Inflammatory macrophage treated with lipopolysaccharide for 4 hours (primary cell): ENCODE measurements at places on chromosomes 1 and 21.

- DNase-seq: no peak
Observed at GRCh38 chr1:30511106-30511505, 212.3 kb downstream of the MATN1 start.

GRCh38 chr1:54309631-54310366, 96.4 kb downstream of the SSBP3 start:
- DNase-seq: no peak

DNA sequence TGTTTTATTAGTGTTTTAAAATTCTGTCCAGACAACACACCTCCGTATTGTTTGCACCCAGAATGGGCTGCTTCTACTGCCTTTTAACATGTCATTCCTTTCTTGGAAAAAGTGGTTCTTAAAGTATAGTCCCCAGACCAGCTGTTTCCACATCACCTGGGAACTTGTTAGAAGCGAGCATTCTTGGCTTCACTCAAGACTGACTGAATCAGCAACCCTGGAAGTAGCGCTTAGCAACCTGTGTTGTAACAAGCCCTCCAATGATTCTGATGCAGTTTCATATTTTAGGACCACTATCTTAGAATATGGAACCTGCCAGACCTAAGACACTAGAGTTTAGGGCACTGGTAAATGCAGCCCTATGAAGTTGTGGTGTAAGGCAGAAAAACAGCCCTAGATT, 6.0 kb upstream of the PPIE start:
- no peak for DNase-seq

- DNase-seq: peak; percentile 13
Observed at GRCh38 chr1:9852410-9853248, 28.9 kb upstream of the CLSTN1 start.

- no peak for DNase-seq
Observed at GRCh38 chr1:42793824-42794223, 9.0 kb downstream of the TMEM269 start.

DNA sequence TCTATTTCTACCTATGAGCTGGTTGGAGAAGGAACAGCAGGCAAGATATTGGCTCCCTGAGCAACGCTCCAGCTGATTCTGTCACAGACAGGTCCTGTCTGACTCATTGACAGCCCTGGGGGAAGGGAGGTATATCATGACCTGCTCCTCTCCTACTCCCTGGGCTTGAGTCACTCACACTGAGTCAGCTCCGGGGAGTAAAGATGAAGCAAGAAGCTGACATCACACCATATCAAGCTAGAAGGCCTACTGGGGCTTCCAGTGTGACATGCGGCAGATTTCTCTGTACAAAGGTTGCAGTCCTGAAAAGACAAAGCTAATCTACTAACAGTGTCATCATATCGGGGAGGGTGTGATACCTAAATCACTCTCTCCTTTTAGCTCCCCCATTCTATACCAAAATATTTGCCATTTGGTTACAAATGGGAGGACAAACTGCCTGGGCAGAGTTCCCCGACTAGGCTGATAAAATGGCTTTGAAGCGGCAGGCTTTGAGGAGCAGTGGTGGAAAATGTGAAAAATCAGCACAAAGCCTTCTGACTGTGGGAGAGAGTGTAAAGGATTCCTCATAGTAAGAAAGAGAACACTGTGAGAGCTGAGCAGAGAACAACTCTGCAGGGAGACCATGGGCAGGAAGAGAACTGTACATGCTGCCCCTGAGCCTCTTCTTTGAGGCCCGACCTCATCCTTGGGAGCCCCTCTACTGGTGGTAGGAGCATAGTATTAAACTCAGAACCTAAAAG, 15.5 kb downstream of the PI4KB start:
- peak; percentile 99 for DNase-seq

DNA sequence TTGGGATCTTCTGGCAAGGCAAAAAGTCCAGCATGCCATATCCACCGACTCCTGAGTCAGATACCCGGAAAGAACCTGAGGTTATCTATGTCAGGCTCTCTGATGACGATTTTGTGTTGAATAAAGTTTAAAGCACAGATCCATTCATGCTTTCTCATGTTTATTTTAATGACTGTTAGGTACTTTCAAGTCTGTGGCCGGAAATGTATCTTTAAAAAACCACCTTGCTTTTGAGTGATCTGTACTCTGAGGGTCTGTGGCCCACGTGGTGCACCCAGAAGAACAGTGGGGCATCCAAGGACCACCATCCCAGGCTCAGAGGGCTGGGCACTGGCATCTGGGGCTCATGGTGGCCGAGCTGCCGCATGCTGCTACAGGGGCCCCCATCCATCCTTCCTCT, 30.1 kb upstream of the VASH2 start:
- DNase-seq: no peak

DNA sequence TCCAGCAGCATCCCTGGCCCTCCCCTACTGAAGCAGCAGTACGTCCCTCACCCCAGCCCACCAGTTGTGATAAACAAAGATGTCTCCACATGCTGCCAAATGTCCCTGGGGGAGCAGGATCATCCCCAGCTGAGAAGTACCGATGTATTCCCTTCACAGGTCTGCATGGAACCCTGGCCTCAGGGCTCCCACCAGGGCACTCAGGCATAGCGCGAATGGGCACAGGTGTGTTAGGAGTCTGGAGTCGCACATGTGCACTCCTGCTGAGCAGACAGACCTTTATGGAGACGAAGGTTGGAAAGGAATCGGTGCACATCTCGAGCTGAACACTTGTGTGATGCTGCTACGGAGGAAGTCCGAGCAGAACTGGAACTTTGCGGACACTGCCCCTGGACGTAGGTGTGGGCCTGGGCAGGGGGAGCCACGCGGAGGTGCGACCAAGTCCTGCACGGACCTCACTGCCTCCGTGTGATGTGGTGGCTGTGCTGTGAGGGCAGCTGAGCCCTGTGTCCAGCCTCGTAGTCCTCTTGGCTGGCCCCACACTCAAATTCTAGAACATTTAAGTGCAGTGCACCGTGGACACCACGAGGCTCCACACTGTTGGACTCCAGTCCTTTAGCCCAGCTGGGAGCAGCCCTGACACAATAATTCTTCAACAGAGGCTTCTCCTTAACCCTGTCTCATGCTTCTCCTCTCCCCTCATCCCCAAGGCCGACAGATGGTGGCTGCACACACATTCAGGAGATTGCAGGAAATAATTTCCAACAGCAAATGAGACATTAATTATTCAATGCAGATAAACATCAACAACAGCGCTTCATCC, 43.4 kb downstream of the RSPH1 start:
- DNase-seq: no peak

- no peak for DNase-seq
Observed at GRCh38 chr1:236741753-236742152, 53.3 kb upstream of the MTR start.

DNA sequence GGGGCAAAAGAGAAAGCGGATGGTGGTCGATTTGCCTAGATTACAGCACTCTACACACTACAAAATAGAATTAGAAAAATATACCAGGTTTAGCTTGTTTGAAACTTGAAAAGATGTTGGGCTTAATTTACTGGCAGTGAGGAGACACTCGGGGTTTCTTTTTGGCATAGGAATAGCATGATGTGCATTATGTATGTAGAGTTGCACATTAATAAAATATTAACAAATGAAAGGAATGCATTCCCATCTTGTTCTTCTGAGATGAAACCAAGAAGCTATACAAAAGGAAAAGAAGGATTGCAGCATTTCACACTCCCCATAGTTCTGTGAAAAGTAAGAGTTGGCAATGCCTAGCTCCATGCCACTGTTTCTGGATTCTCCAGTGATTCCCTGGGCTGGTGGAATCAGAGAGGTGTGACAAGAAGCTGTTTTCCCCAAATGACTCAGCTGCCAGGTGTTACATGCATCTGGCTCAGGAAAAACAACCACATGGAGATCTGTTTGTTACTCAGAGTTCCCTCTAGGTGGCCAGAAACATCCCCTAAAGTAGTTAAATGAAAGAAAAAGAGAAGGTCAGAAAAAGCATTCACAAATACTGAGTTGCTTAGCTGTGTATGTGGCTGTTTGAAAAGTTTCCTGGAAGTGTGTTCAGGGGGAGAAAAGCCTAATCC, 115.6 kb downstream of the UCK2 start:
- DNase-seq: no peak

GRCh38 chr1:61782771-61783170, 40.5 kb downstream of the PATJ start:
- DNase-seq: no peak

DNA sequence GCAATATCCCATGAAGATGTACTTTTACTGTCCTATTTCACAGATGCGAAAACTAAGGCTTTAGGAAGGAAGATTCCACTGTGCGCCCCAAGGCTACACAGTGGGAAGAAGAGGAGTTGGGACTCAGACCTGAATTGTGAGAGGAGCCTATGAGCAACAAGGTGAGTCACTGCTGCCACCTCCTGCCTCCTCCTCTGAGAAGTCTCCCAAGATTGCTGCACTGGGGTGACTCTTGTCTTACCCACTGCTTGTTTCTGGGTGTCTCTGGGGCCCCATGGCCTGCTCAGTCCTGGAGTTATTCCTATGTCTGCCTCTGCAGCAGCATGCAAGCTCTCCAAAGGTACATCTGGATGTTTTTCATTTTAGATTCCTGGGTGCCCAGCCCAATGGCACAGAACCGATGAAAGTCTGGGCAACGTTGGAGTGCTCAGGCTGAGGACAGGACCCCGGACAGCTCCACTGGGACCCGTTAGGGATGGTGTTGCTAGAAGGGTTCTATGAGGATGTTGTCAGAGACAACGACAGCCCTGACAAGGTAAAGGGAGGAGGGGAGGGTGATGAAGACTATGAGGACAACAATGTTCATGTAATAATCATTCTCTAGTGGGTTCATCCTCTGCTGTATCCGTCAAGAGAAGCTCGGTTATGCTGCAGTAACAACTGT, 11.0 kb upstream of the C1QA start:
- no peak for DNase-seq

GRCh38 chr1:210257698-210258529, 25.3 kb downstream of the SERTAD4 start:
- DNase-seq: no peak

DNA sequence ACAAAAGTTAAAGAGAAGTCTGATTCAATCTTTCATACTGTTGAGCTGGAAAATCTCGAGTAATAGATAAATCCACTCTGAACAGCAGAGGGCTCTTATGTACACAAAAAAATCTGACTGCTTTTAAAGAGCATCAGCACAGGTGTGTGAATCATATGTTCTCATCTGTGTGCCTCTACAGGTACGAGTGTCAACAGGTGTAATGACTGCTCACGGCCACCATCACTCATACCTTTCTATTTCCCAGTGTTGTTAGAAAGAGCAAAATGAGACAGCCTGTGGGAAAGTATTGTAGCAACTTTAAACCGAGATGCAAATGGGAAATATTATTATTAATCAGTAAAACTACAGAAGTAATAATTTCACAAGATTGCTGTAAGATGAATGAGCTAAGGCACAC, 49.0 kb upstream of the SCAF4 start:
- DNase-seq: no peak

DNA sequence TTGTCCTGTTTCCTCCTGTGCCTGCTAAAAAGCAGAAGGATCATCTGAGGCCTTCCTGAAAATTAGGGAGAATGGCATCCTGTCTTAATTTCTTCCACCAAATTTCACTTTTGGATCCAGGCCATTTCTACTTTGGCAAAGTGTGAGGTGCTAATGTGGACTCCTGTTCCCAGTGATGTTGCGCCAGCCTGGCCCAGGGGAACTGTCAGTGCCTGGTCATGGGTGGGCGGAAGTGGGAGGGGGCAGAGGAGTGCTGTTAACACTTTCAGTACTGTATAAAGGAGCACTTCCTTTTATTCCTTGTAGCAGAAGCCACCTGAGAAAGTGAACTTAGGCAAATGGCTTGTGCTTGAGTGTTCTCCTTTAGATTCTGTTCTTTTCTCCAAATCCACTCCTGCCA, 19.9 kb downstream of the ELAPOR1 start:
- DNase-seq: peak; percentile 55

DNA sequence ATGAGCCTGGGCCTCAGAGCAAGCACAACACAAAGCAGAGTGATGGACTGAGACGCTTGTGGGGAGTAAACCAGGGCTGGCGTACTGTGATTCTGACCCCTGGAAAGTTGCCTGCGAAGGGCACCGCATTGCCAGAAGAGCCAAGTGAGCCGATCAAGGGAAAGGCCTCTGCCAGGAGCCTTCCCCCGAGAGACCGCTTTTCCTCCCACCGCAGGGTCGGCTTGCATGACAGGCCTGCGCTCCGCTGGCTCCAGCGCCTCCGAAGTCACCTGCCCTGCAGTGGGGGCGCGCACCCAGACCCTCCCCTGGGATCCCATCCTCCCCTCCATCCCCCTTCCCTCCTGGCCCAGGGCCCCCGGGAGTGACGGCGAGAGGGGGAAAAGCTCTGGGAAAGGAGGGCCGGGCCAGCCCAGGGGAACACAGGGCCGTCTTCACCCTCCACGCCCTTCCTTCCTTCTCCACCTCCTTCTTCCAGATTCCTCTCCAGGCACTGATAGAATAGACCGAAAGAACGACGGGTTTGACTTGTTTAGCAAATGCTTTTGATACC, 165.0 kb downstream of the TRIM33 start:
- DNase-seq: no peak

GRCh38 chr1:198276241-198276640, 119.4 kb downstream of the NEK7 start:
- no peak for DNase-seq

DNA sequence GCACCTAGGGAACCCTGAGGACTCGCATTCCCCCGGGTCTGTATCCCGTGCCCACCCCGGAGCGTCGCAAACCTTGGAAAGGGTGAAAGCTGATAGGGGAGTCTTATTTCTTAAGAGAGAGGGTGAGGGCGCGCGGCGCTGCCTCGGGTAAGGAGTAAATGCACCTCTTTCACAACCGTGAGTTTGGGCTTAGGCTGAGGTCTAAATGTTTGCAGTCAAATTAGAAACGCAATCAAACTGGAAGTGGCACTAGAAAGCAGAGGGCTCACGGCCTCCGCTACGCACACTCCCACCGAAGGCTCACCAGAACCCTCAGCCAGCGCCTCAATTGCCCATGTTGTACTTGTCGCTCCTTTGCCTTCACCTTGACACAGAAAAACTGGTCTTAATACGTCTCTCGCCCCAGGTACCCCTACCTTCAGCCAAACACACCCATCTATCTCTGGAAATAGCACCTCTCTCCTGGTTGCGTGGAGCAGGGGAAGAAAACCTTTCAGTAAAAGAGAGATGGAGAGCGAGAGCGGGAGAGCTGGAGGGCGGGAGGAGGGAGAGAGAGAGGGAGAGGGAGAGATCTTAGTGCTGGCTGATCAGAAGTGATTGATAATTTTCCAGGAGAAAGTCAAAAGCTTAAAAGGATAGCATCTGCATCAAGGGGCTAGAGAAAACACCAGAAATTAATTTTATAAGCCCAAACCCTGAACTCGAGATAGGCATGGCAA, 1.7 kb upstream of the HLX start:
- peak; percentile 44 for DNase-seq
